Upper lobe of right lung (tissue), 1 donor: ENCODE measurements at places on chromosomes 7 and 10.

DNA sequence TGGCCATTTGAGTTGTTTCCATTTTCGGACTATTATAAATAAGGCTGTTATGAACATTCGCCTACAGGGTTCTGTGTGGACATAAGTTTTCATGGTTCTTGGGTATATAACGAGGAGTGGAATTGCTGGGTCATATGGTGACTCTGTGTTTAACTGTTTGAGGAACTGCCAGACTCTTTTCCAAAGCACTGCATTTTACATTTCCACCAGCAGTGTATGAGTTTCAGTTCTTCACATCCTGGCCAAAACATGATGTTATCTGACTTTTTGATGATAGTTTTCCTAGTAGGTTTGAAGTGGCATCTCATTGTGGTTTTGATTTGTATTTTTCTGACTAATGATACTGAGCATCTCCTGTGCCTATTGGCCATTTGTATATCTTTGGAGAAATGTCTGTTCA lies 5.4 kb downstream of the SUV39H2 start:
- DNase-seq, result no peak

- DNase-seq, result no peak
Observed at GRCh38 chr7:111330235-111330523, 232.1 kb downstream of the IMMP2L start.

DNA sequence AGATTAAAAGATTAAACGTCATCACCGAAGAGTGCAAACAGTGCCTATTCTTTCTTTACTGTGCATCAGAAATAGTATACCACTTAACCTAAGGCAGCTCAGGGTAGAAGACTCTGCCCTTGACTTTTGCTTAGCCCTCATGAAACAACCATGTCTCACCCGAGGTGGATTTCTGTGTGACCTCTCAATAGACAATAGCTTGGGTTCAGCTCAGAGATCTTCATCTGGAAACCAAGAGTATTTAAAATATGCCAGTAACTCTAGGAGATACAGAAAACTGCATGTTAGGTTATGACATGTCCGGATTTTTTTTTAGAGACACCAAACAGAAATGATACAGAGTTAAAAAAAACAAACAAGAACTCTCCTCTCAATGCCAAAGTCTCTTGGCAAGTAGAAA lies 75.8 kb downstream of the JAZF1 start:
- DNase-seq, result no peak

DNA sequence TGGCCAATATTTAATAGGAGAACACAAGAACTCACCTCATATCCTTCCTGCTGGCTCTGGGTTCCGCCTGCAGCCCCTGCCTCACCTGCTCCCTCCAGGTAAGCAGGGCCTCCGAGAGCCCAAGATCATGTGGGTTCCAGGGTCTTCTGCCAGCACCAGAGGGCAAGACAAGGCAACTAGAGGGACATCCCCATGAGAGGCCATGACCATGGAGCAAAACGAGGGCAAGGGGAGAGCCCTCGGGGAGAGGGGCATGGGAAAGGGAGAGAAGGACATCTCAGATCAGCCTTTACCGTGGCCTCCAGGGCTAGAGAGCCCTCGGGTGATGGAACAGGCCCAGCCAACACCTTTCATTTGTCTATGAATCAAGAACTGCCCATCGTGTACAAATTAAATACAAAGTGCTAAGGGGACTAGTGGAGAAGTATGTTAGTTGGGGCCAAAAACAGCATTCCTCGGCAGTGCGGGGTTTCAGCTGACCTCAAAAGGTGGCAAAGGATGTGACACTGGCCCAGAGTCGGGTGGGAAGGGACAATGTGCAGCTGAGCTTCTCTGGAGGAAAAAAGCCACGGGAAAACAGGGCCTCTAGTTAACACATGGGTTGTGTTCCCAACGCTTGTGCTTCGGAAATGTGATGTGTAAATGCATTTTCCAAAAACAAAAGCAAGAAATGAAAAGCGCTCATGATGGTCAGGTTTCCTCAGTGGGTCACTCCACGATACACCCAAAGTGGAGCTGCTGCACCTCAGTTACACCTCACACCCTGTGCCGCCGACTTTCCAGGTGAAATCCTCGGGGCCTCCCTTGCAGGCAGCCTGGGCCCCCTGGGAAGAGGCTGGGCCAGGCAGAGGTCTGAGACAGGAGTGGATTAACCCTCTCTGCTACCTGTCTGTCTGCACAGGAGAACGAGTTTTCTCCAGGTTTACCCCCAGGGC lies 2.0 kb downstream of the AOC1 start:
- no peak for DNase-seq

GRCh38 chr7:157630301-157630853 lies 293.6 kb downstream of the DNAJB6 start:
- DNase-seq, result peak; percentile 26

- DNase-seq, result no peak
Observed at GRCh38 chr10:128803790-128804189, 663.3 kb upstream of the MGMT start.

DNA sequence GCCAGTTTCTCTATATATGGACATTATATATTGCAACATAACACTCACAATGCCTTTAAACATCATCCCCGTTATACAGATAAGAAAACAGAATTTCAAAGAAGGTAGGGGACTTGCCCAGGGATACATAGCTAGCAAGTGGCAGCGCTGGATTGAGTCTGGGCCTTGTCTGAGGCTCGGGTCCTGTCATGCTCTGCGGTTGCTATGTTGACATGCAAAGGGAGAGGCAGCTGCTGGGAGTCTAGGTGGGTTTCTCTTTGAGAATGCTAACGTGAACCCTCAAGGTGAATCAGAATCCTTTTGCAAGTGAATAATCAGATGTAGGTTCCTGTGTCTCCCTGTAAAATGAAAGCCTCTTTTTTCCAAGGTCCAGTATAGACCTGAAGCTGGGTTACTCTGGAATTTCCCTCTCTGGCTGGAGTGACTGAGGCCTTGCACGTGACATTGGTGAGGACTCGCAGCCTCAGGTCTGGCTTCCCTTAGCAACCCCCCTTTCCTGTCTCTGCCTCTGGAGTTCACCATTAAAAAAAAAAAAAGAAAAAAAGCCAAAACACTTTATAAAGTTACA lies 38.9 kb downstream of the TCF7L2 start:
- DNase-seq, result no peak

- no peak for DNase-seq
Observed at GRCh38 chr7:156929789-156930539, 19.5 kb upstream of the NOM1 start.

- no peak for DNase-seq
Observed at GRCh38 chr7:105016709-105017656, 3.0 kb downstream of the KMT2E start.

DNA sequence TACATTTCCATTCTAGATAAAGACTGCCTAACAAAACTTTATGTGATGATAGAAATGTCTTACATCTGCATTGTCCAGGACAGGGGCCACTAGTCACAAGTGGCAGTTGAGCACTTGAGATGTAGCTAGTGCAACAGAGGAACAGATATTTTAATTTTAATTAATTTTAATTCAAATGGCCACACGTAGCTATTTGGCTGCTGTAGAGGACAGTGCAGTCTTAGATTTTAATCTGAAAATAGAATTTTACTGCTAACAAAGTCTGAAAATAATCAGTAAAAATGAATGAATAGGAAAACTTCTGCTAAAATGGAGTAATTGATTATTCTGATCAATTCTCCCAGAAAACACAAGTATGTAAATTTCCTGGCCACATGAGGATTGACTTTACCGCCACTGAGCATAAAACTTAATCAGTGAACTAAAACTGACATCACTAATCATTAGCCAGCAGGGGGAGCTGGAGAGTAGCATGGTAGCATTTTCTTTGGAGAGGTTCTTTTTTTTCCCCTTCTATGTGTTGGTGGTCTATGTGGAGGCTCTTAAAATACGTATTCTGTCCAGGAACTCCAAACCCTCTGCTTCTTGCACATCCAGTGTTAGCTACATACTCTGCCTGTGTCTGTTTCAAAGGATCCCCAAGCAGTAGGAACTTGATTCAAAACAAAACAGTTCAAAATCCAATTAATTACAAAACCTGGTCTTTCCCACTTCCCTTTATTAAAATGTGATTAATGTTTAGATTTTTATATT lies 52.1 kb downstream of the TSPAN12 start:
- DNase-seq, result no peak

DNA sequence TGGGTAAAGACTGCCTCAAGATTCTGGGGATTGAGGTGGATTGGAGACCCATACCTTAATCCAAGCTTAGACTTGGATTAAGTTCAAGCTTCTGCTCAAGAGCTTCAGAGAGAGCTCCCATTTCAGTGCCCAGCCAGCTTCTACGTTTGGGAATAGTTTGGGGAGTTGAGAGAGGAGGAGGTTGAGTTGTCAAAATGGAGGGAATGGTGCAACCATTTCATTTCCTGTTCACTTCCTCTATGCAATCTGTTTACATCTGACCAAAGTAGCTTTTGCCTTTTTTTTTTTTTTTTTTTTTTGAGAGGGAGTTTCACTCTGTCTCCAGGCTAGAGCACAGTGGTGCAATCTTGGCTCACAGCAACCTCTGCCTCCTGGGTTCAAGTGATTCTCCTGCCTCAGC lies 65.8 kb downstream of the ENTPD1 start:
- DNase-seq, result no peak

- DNase-seq, result peak; percentile 74
Observed at GRCh38 chr7:140656548-140657515, 15.9 kb upstream of the ADCK2 start.

- DNase-seq, result no peak
Observed at GRCh38 chr10:96400465-96400864, 41.7 kb upstream of the OPALIN start.

- DNase-seq, result no peak
Observed at GRCh38 chr10:122981066-122981464, 864 bp downstream of the PSTK start.

DNA sequence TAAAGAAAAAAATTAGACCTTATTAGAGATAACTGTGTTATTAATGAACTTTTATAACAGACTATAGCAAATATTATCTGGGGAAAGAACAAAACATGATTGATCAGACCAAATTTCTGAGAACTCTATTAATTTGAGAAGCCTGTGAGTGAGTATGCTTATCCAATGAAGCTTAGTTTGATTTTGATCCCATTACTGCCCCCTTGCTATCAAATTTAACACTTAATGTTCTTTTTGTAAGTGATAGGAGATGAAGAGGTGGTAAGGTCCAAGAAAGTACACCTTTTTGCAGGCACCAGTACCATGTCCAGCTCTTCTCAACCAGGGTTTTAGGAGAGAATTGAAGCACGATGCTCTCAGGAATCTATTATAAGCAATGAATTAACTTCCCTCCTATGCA lies 49.9 kb downstream of the ZNF365 start:
- no peak for DNase-seq

- DNase-seq, result no peak
Observed at GRCh38 chr10:118957966-118958365, 71.5 kb upstream of the NANOS1 start.

- DNase-seq, result no peak
Observed at GRCh38 chr10:121453160-121453559, 145.1 kb downstream of the FGFR2 start.

GRCh38 chr7:116198748-116199410 lies 11.5 kb upstream of the TES start:
- DNase-seq, result no peak

DNA sequence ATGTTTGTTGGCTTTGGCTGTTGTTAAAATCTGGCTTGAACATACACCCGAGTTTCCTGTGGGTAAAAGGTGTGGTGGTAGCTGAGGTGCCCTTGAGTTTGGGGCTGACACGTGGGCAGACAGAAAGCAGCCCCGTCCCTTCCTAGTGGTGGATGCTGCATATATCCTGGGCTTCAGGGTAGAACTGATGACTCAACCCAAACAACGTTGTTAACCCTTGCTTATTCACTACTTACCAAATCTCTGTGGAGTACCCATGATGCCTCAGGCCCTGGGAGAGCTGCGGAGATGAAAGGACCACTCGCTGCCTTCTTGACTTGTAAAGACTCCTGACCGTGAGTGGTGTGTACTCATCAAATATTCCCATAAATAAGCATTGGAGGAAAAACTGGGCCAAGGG lies 245.1 kb downstream of the RAB11FIP2 start:
- no peak for DNase-seq

- no peak for DNase-seq
Observed at GRCh38 chr7:81957517-81957916, 187.7 kb upstream of the HGF start.

DNA sequence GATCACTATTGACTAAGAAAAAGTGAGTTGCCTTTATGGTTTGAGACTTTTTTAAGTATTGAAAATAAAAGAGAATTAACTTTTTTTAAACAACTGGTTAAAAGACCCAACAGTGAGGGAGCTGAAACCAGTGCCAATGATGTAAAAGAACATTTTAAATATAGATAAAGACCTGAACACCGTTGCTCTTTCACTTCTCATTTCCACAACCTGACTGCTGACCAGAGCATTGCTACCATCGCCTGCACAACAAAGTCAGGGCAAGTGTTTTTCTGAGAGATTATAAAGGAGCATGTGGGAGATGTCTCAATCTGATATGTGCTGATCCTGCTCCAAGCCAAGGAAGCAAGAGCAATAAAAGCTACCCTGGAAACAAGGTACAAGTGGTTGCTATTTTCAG lies 34.7 kb downstream of the IMMP2L start:
- no peak for DNase-seq

DNA sequence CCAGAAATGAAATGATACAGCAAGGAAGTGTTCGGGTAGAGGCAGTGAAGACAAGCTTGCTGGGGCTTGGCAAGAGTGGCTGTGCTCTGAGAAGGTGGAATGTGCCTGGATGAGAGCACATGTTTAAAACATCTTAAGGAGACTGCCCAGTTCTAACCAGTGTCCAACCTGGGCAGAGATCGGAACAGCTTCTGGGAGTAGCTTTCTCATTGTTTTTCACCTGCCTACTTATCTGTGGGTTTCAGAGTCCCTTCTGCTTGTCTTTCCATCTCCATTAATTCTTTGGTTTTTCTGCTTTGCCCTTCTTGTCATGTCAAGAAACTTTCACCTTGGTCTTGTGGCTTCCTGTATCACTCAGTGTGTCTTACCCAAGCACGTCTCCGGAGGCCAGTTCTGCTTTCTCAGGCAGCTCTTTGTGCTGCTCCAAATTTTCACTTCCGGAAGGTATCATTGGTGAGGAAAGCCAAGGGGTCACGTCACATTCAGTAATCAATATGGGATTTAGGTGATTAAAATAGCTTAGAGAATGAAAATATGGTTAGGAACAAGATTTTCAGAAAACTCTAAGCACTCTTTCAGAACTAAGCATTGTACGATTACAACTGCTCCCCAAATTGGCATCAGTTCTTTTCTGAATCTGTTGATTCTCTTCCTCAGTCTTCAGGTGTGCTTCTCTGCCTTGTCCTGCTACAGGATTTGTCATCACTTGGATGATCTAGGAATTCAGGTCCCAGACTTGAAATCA lies 5.5 kb upstream of the LAMB4 start:
- no peak for DNase-seq

GRCh38 chr7:120400806-120401455 lies 128.0 kb downstream of the KCND2 start:
- no peak for DNase-seq

- DNase-seq, result no peak
Observed at GRCh38 chr10:129945941-129946760, 17.9 kb downstream of the EBF3 start.

- no peak for DNase-seq
Observed at GRCh38 chr10:43573250-43574000, 991 bp downstream of the ZNF239 start.

GRCh38 chr7:7138897-7139296 lies 43.4 kb upstream of the C1GALT1 start:
- DNase-seq, result no peak
